NCI-H1048 (cell line): ENCODE measurements at places on chromosomes 11 and 22.

GRCh38 chr11:13784855-13785254 lies 116.4 kb downstream of the FAR1 start:
- no peak for DNase-seq

- DNase-seq: no peak
These were observed 14.6 kb upstream of the NRGN start for GRCh38 chr11:124724979-124725718.

DNA sequence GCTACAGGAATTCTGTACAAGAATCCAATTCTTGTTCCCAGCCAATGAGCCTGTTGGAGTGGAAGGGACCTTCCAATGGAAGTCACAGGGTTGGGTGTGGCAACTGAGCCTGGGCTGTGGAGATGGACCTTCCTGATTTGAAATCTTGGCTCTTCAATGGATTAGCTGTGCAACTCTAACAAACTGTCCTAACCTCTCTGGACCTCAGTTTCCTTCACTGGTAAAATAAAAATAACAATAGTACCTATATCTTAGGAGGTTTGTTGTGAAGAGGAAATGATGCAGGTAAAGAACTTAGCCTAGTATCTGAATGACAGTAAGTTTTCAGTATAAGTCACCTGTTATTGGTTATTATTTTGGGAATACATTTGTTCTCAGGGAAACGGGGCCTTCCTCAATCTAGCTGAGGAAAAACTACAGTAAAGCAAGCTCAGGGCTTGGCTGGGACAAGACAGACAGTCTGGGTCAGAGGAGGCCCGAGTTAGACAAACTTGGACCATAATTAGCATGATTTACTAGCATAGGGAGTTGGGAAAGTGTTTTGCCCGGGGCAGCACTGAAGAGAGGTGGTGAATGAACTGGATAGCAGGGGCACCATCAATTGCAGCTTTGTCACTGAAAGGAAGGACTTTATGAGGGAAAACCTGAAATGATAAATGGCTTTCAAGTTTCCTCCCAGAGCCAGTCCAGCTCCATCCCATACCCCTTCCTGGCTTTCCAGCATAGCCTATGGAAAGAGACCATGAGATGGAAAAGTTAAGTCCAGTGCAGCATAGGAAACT lies 13.7 kb downstream of the ELF5 start:
- no peak for DNase-seq

- DNase-seq: no peak
These were observed 48.2 kb upstream of the PPARA start for GRCh38 chr22:46102159-46102558.

DNA sequence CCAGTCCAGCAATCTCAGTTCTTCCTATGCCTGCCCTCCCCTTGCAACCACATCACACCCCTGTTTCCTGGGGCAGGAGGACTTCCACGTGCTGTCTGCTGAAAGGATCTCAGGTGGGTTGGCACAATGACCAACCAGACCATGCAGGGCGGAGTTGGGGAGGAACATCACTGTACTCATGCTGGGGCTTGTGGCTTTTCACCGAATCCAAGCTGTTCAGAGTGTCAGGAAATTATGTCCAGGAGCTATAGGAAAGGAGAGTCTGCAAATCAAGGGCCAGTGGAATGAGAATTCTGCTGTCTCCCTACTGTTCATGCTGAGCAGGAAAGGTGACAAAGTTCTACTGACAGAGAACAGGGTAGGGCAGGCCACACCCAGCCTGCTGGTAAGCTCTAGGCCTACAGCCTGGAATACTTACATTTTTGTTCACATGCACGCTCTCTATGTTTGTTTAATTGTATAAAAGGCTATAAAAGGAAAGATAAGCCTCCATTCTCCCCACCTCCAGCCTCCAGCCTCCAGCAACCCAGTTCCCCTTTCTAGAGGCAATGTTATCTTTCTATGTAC lies 1.7 kb upstream of the PLAAT2 start:
- DNase-seq: no peak

DNA sequence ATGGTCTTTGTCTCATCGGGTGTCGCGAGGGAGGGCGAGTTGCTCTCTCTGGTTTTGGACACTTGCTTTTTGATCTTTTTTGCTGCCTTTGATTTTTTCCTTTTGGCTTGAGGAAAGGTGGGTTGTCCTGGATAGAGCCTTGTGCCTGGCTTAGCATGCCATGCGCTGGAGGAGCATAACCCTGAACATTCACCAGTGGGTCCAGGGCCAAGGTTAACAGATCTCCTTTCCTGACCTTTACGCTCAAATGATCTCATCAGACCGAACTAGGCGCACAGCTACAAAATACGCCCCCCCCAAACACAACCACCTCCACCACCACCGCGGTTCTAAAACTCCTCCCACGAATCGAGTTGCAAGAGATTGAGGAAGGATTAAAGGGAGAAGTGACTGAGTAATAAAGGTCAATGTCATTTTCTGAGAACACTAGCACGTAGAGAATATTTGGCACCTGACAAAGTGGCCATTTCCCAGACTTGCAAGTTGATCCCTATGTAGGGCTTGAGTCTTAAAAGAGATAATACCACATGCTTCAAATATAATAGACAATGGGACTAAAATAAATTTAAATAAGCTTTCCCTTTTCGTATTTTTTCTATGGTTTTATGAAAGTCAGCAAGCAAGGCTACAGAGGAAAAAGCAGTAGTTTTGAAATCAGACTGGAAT lies 48.7 kb upstream of the CADM1 start:
- no peak for DNase-seq

DNA sequence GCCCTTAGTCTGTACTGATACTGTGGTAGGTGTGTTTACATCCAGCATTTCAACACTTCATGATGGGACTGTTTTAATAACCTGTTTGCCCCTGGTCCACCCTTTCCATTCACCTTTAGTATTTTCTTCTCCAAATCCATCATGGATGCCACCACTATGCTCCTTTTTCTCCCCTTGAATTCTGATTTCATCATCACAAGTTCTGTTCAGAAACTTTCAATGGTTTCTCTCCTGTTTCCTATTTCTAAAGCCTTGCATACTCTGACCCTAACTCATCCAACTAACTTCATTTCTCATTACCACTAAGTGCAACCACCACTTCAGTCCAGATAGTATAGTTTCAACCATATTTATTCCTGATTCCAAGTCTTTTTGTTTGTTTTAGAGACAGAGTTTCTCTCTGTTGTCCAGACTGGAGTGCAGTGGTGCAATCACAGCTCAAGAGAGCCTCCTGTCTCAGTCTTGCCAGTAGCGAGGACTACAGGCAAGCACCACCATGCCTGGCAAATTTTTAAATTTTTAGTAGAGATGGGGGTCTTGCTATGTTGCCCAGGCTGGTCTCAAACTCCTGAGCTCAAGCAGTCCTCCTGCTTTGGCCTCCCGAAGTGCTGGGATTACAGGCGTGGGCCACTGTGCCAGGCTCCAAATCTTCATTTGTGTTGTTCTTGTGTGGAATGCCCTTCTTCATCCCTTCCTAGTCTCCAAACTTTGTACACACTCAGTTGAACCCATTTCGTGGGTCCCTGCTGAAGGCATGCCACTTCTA lies 1.2 kb upstream of the LIN7C start:
- no peak for DNase-seq

GRCh38 chr11:120168960-120169681 lies 31.2 kb upstream of the TRIM29 start:
- DNase-seq: peak; percentile 40

DNA sequence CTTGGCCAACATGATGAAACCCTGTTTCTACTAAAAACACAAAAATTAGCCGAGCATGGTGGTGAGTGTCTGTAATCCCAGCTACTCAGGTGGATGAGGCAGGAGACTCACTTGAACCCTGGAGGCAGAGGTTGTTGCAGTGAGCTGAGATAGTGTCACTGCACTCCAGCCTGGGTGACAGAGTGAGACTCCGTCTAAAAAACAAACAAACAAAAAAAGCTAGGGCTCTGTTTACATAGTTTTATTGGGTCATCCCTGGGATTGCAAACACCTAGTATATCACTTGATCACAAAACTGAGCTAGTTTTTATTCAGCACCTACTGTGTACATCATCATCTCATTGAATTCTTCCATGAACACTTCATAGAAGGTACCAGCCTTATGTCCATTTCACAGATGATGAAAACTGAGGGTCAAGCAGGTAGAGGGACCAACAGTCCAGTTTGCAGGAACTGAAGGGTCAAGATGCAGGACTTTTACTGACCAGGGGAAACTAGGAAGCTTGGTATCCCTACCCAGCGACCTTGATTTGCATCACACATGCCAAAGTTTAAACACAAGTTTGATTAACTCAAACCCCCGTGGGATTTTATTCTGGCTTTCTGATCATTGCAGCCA lies 9.2 kb upstream of the MRTFA start:
- DNase-seq: no peak

- no peak for DNase-seq
These were observed 16.1 kb downstream of the TSKU start for GRCh38 chr11:76799066-76799804.

- DNase-seq: no peak
These were observed 54.6 kb downstream of the LRRC32 start for GRCh38 chr11:76615950-76616349.

DNA sequence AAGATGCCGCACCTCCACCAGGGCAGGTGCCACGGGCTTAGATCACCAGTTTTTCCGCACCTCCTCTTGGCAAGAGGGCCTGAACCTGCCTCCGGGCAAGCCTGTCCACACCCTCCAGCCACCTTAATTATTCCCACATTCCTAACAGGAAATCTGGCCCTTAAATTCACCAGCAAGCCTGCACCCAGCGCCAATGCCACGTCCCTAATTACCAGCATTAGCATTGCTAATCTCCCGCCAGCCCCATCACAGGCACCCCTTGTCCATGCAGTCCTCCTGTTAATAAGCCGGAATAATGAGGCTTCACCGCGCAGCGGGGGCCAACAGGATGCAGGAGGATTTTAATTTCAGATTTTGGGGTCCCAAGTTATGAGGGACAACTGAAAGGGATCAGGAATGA lies 69.7 kb downstream of the PHF21B start:
- DNase-seq: no peak

DNA sequence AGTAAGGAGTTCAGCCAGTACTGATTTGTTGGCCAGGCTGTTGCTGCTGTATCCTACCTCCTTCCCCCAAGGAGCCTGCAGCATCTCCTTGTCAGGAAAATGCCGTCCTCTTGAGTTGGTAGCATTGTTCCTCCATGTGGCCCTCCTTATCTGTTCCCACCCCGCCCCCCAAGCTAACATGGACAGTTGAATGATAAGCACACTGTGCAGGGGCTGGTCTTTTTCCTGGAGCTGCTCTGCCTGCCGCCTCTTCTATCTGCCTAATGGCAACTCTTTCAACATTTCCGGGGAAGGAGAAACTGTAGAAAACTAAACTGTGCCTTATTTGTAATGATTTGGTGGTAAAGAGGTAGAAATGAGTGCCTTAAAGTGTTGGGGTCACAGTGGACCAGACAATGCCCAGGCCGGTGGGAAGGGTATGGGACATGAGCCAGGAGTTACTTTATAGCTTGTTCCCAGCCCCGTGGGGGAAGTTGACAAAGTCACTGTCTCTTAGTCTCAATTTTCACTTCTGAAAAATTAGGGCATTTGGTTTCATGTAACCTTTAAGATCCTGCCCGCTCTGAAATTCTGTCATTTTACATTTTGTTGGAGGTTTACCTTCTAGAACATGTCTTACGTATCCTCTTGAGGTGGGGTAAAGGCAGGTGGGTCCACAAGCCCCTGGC lies 4.5 kb downstream of the FAM118A start:
- no peak for DNase-seq

GRCh38 chr11:116885951-116886655 lies 48.7 kb upstream of the APOA1 start:
- DNase-seq: no peak

DNA sequence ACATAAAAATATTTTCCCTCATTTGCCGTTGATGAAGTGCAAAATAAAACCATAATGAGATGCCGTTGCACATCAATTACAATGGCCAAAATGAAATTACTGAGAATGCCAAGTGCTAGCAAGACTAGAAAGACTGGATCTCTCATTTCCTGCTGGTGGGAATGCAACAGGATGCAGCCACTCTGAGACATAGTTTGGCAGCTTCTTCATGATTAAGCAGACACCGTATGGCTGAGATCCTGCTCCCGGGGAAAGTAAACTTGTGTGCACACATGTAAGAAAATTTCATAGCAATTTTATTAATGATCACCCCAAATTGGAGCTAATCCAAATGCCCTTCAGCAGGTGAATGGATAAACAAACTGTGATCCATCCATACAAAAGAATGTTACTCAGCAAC lies 1013.2 kb downstream of the TBC1D22A start:
- no peak for DNase-seq

GRCh38 chr11:17721242-17721999 lies 2.0 kb downstream of the MYOD1 start:
- DNase-seq: no peak

DNA sequence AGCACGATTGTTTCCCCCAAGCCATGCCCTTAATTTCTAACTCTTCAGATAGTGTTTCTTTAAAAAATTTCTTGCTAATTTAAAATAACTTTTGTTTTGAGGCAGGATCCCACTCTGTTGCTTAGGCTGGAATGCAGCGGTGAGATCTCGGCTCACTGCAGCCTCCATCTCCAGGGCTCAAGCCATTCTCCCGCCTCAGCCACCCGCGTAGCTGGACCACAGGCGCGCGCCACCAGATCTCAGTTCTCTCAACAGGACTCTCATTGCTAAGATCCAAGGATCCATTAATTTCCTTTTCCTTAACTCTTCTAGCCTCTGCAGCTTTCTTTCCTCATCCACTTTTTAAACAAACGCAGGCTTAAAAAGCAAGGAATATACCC lies 327 bp upstream of the MED17 start:
- no peak for DNase-seq

GRCh38 chr11:92329646-92330045 lies 105.0 kb downstream of the FAT3 start:
- no peak for DNase-seq

- DNase-seq: no peak
These were observed 13.9 kb downstream of the ZNF74 start for GRCh38 chr22:20407829-20408228.

GRCh38 chr11:68710409-68710808 lies 26.1 kb downstream of the GAL start:
- no peak for DNase-seq

- DNase-seq: no peak
These were observed 19.8 kb downstream of the PTDSS2 start for GRCh38 chr11:469684-470560.

DNA sequence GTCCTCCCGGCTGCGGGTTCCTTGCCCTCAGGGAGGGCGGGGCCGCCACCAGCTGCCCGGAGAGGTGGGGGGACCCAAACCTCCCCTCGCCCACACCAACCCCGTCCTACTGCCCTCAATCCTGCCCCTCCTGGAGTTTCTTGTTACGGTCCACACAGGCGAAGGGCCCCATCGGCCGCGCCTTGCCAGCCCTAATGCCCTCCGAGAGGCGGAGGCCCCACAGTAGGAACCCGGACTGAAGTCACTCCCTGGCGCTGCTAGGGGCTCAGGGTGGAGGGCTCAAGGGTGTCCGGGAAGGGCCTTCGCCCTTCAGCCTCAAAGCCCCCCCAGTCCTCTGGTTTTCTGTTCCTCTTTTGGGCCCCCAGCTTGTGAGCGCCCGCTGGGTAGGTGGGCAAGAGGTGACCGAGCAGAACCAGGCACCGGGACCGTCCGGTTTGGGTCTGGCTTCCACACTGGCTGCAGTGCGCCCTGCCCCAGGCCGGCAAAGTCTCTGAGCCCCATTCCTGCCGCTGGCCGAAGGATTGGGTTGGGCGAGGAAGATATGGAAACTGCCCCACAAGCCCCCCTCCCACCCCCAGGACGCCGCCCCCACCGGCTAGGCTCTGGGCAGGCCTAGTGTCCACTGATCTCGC lies 24.5 kb downstream of the DUSP8 start:
- no peak for DNase-seq

- DNase-seq: no peak
These were observed 512 bp upstream of the OR51T1 start for GRCh38 chr11:4881188-4881587.
